ENCODE measurements at places on chromosomes 12 and 14.

GRCh38 chr14:21521501-21521900, 4.6 kb downstream of the SALL2 start:
- DNase-seq: no peak
- H3K36me3 ChIP-seq: peaks cover 37% of the 10 kb centered on the region
- no peak overlapping the region for H3K4me3 ChIP-seq
- H3K27me3 ChIP-seq: no peaks in the 10 kb centered on the region
- H3K27ac ChIP-seq: no peak overlapping the region

- no peaks in the 10 kb centered on the region for H3K36me3 ChIP-seq
- peaks cover 4% of the 10 kb centered on the region for H3K4me1 ChIP-seq
- H3K27me3 ChIP-seq: no peaks in the 10 kb centered on the region
- H3K27ac ChIP-seq: no peak overlapping the region
- DNase-seq: peak; percentile 19
- no peak overlapping the region for H3K4me3 ChIP-seq
These were observed 328.3 kb upstream of the RTL1 start for GRCh38 chr14:101231828-101232227.

DNA sequence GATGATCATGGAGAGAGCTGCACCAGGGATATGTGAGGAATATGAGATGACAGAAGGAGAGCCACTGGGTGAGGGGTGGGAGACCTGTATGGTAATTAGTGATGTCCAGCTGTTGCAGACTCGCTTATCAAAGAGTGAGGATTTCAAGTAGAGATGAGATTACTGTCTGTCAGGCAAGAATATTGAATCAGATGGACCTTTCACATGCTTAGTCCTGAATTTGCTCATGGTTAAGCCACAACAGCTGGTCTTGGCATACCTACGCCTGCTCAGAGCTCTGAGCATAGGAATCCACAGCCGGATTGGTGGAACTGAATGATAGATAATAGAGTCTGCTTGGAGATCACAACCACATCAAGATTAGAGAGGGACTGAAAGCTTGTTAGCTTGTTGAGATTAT, 115.2 kb upstream of the ARHGAP5 start:
- no peaks in the 10 kb centered on the region for H3K27me3 ChIP-seq
- H3K36me3 ChIP-seq: no peaks in the 10 kb centered on the region
- DNase-seq: no peak

- H3K36me3 ChIP-seq: no peaks in the 10 kb centered on the region
- DNase-seq: no peak
- no peaks in the 10 kb centered on the region for H3K4me1 ChIP-seq
- H3K27me3 ChIP-seq: no peaks in the 10 kb centered on the region
- no peak overlapping the region for H3K4me3 ChIP-seq
- H3K27ac ChIP-seq: no peak overlapping the region
These were observed 63.5 kb downstream of the CCDC92 start for GRCh38 chr12:123908884-123909725.

GRCh38 chr14:24075485-24076301, 4.3 kb downstream of the CPNE6 start:
- H3K27me3 ChIP-seq: peaks cover 21% of the 10 kb centered on the region
- peaks cover 15% of the 10 kb centered on the region for H3K4me1 ChIP-seq
- no peak overlapping the region for H3K4me3 ChIP-seq
- DNase-seq: no peak
- H3K36me3 ChIP-seq: no peaks in the 10 kb centered on the region

DNA sequence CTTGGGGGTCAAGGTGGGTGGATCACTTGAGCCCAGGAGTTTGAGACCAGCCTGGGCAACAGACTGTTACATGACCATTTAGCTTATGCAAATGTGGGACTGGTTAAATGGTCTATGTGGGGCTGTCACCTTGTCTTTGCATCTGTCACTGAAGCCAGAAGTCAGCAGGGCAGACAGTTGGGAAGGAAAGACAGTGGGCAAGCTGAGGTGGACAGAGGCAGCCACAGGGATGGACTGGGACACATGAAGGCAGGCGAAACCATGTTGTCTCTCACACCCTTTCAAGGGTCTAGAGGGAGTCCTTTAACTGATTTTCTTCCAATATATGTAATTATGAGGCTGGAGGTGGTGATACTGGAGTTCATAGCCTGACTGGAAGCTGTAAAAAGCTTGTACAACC, 426.4 kb downstream of the TMEM121 start:
- no peaks in the 10 kb centered on the region for H3K27me3 ChIP-seq
- DNase-seq: no peak
- H3K27ac ChIP-seq: no peak overlapping the region
- no peak overlapping the region for H3K4me3 ChIP-seq
- H3K36me3 ChIP-seq: no peaks in the 10 kb centered on the region

DNA sequence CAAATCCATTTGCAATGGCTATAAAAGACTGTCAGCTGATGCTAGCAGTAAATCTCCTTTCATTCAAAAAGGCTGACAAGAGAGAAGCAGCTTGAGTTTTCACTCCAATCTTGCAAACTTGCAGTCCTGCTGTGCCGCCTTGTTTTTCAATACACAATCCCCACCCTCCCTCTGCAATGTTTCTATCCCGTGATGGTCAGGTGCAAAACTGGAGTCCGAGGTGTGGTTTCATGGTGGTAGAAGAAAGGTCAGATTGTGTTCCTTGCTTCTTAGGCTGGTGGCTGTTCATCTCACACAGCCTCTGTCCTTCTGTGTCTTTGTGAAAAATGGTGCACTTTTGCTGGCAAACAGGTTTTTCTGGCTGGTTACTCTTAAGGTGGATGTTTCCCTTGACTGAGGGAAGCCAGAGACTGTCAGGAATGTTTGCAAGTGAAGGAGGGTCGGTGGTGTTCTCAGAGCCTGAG, 27.7 kb upstream of the TBX3 start:
- H3K4me1 ChIP-seq: peaks cover 17% of the 10 kb centered on the region
- no peak overlapping the region for H3K27ac ChIP-seq
- peak overlapping the region; percentile 57 for H3K4me3 ChIP-seq
- H3K27me3 ChIP-seq: no peaks in the 10 kb centered on the region

GRCh38 chr14:101956179-101956885, 8.0 kb upstream of the DYNC1H1 start:
- no peak for DNase-seq
- no peak overlapping the region for H3K4me3 ChIP-seq
- H3K4me1 ChIP-seq: no peaks in the 10 kb centered on the region

DNA sequence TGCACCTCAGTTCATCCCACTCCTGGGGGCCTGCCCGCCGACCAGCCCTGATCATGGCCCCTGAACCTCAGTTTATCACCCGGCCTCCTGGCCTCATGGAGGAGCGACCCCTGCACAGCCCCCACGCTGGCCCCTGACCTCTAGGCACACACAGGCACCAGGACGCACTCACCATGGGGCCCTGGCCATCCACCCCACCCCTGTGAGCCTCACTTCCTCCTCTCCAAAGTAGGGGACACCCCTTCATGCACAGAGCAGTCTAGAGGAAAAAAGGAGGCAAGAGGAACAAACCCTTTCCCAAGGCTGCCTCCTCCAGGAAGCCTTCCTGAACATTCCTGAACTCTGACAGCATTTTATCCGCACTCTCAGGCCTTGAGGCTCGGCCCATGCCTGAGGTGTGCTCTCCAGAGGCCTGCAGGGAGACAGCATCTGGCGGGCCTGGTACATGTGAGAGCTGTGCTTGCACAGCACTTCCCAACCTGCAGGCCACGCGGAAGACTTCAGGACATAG, 39.4 kb downstream of the CCNK start:
- DNase-seq: no peak
- no peak overlapping the region for H3K4me3 ChIP-seq
- H3K27me3 ChIP-seq: no peaks in the 10 kb centered on the region
- no peaks in the 10 kb centered on the region for H3K36me3 ChIP-seq
- peaks cover 27% of the 10 kb centered on the region for H3K4me1 ChIP-seq

GRCh38 chr14:51513281-51513680, 138.4 kb upstream of the FRMD6 start:
- no peaks in the 10 kb centered on the region for H3K36me3 ChIP-seq
- H3K27ac ChIP-seq: no peak overlapping the region
- H3K4me3 ChIP-seq: no peak overlapping the region
- no peak for DNase-seq

DNA sequence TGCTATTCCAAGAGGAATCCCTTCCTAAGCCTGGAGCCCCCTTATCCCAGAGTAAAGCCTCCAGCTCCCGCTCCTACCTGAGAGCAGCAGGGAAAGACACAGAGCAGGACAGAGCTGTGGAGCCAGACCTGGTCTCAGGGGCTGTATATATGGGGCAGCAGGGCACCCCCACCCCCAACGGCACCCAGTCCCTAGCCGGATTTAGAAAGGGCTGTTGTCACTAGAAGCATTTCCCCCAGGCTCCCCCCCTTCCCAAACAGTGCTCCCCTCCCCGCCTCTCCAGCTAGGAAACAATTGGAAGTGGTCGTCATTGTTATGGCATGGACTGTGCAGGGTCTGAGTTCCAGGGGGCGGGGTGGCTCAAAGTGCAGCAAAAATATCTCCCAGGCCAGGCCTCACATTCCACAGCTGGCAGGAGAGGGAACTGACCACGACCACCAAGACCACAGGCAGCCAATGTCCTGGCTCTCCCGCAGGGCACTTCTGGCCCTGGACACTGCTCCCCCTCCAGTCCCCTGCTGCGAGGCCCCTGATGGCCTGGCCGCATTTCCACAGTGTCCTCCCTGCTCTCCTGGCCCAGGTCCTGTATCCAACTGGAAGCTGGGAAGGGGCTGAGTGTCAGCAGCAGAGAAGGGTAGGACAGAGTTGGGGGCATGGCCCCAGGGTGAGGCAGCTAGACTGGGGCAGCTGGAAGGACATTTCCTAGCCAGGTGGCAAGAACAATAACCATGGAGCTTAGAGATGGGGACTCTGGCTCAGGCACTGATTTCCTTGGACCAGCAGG, at the start of gene MYH7:
TSS of gene MYH7 (minus strand) at position 118 of the 784 bp plus-strand sequence. CDS start 1,928 bp downstream, outside the sequence.
- H3K4me1 ChIP-seq: peaks cover 23% of the 10 kb centered on the region
- no peak within 1 kb of the TSS for H3K4me3 ChIP-seq
- no peaks in the 10 kb centered on the region for H3K36me3 ChIP-seq
- no peaks in the 10 kb centered on the region for H3K27me3 ChIP-seq
- DNase-seq: peak; percentile 41
- peak within 1 kb of the TSS; percentile 90 for H3K27ac ChIP-seq

GRCh38 chr14:103881268-103882201, 34.2 kb upstream of the PPP1R13B start:
- DNase-seq: no peak
- no peaks in the 10 kb centered on the region for H3K36me3 ChIP-seq
- no peaks in the 10 kb centered on the region for H3K27me3 ChIP-seq
- peaks cover 9% of the 10 kb centered on the region for H3K4me1 ChIP-seq
- no peak overlapping the region for H3K27ac ChIP-seq
- no peak overlapping the region for H3K4me3 ChIP-seq

DNA sequence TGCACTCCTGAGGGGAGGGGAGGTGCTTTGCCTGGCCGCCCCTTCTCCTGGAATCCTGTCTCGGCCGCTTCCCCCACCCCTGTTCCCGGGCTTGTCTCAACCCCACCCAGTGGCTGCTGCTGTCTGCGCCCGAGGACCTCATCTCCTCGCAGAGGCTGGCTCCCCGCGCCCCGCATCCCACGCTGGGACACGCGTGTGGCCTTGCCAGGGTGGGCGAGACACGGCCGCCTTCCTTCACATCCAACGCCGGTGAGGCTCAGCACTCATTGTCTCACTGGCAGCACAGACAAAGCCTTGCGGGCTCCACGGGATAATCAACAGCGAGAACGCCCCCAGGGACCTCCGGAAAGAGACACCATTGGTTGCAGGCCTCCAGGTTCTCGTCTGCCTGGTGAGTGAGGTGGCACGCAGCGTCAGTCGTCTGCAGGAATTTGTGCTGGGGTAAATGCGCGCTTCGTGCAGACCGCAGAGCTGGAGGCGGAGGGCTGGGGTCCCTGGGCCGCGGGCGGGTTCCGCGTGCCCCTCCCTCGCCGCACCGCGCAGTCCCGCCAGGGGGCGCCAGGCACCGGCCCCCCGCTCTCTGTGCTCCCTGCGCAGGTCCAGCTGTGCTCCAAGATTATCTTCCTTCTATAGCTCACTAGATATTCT, 26.8 kb downstream of the CCDC177 start:
- no peaks in the 10 kb centered on the region for H3K27me3 ChIP-seq
- peak overlapping the region; percentile 79 for H3K4me3 ChIP-seq
- DNase-seq: peak; percentile 94
- H3K27ac ChIP-seq: peak overlapping the region; percentile 89

- no peaks in the 10 kb centered on the region for H3K36me3 ChIP-seq
- H3K4me3 ChIP-seq: no peak overlapping the region
- no peak overlapping the region for H3K27ac ChIP-seq
- peaks cover 4% of the 10 kb centered on the region for H3K4me1 ChIP-seq
- no peaks in the 10 kb centered on the region for H3K27me3 ChIP-seq
- no peak for DNase-seq
These were observed 250.5 kb downstream of the DPF3 start for GRCh38 chr14:72643317-72643801.

GRCh38 chr14:89479802-89480201, 62.8 kb upstream of the FOXN3 start:
- H3K36me3 ChIP-seq: no peaks in the 10 kb centered on the region
- no peak overlapping the region for H3K27ac ChIP-seq
- no peak for DNase-seq
- H3K4me3 ChIP-seq: no peak overlapping the region

DNA sequence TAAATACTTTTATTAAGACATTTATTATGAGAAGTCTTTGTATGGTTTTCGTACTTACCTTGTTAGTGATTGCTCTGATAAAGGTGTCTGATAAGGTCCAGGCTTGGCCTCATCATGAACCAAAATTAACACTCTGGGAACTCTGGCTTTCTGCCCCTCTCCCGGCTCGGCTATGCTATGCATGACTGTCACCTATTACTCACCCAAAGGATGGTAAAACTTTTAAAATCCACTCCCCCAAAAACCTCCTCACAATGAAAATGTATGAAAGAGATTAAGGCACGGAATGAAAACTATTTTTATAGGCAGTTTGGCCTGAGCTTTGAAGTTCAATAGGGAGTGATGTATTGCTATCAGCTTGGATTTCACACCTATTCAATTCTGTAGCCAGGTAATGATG, 217.3 kb upstream of the TBX3 start:
- H3K36me3 ChIP-seq: no peaks in the 10 kb centered on the region
- no peak overlapping the region for H3K4me3 ChIP-seq
- peaks cover 8% of the 10 kb centered on the region for H3K4me1 ChIP-seq
- DNase-seq: no peak
- H3K27me3 ChIP-seq: no peaks in the 10 kb centered on the region

DNA sequence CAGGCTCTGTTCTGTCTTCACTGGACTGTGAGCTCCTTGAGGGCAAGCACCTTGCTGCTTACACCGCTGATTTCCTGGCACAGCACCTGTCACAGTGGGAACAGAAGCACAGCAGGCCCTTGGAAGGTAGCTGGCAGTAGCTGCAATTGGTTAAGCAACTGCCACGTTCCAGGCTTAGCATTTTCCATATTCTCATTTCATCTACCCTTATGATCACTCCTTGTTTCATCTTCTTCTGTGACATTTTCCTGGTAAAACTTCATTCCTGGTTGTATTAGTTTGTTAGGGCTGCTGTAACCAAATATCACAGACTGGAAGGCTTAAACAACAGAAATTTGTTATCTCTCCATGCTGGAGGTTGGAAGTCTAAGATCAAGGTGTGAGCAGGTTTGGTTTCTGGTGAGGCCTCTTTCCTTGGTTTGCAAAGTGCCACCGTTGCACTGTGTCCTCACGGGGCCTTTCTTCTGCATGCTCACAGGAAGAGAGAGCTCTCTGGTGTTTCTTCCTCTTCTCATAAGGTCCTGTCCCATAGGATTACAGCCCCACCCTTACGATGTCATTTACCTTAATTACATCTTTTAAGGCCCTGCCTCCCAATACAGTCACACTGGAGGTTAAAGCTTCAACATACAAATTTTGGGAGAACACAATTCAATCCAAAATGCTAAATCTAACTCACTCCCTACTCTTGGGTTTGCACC, 121.7 kb upstream of the CPSF6 start:
- H3K27ac ChIP-seq: no peak overlapping the region
- H3K36me3 ChIP-seq: no peaks in the 10 kb centered on the region
- no peak overlapping the region for H3K4me3 ChIP-seq
- H3K27me3 ChIP-seq: no peaks in the 10 kb centered on the region
- DNase-seq: no peak
- no peaks in the 10 kb centered on the region for H3K4me1 ChIP-seq

Measured in endodermal cell (in vitro differentiated cells).